ENCODE measurements at places on chromosomes 2 and 18.

- no peak for DNase-seq
Observed at GRCh38 chr2:46306330-46306751, 9.1 kb downstream of the EPAS1 start.

GRCh38 chr18:48928787-48929186 is 22.0 kb downstream of the SMAD7 start:
- no peak for DNase-seq

DNA sequence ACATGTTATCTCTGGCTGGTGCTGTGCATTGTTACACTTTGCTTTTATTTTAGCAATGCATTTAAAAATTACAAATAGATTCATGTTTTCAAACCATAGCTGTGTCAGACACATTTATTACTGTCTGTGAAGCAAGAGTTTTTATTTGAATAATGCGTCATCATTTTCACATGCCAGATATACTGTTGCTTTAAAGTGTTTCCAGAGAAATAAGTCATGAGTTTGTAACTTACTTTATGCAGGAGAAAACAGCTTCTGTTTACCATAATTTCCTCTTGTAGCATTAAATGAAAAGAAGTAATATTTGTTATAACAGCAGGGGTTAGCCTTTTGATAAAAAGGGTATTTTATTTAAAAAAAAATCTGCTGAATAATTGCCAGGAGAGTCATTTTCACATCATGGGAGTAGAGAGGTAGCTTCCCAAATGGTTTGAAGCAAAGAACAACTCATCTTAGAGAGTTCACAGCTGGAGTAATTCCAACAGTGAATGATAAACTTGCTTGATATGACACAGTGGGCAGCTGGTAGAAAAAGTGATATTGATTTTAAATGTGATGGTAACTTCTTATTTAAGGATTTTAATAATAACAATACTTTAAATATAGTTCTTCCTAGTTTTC is 1274.5 kb upstream of the CRIM1 start:
- no peak for DNase-seq

GRCh38 chr2:33064349-33064801 is 117.6 kb downstream of the LTBP1 start:
- DNase-seq, result no peak

Measured in NCI-H446 treated with DMSO at 0.1 percent for 48 hours (cell line).